MCF 10A (cell line): ENCODE measurements at places on chromosomes 7 and 10. TPM values are rescaled to one million over a fixed set of nuclear protein-coding genes. Genes with fewer than 3 reads are reported as not detected.

NODAL gene
- not detected in 2 replicates for total RNA-seq

IFIT1 gene
- total RNA-seq = 0.17 and 0.26 TPM in 2 replicates

- H3K4me1 ChIP-seq = peaks cover 6% of the 10 kb centered on the region
- no peak for DNase-seq
- H3K27ac ChIP-seq = peak overlapping the region; percentile 66
- peak overlapping the region; percentile 47 for H3K4me3 ChIP-seq
- H3K27me3 ChIP-seq = no peaks in the 10 kb centered on the region
These were observed 75.2 kb downstream of the CDC123 start for GRCh38 chr10:12271210-12271540.

DNA sequence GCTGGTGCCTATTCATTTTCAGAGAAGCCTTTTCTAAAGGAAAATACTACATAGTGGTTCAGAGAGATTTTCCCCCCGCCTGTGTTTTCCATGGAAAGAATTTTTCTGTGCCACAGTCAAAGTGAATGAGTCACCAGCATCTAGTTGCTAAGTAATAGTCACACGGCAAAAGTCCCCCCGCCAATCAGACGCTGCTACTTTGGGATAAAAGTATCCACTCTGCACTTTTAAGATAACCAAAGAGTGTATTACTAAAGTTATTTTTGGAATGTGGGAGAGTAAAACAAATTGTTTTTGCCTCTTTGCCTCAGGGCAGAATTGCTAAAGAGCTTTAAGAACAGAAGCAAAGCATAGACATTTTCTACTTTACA is 23.5 kb downstream of the ABLIM1 start:
- no peaks in the 10 kb centered on the region for H3K27me3 ChIP-seq
- peak overlapping the region; percentile 75 for H3K27ac ChIP-seq
- peak; percentile 81 for DNase-seq
- no peaks in the 10 kb centered on the region for H3K36me3 ChIP-seq
- peaks cover 70% of the 10 kb centered on the region for H3K4me1 ChIP-seq

DNA sequence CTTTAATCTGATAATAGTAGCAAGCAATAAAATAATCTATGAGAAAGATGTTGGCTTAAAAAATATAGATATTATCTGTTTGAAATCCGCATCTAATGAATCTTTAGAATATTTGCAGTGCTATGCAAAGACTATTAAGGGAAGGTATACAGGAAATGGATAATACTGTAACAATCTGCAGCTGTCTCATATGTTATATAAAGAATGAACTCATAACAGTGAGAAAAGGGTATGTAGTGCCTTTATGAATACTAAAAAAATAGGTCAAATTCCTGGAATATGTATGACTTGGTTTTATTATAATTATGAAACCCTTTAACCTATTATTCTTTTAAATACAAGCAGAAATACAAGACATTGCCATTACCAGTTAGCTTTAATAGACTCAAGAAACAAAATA is 105.1 kb upstream of the GPR22 start:
- H3K36me3 ChIP-seq = peaks cover 25% of the 10 kb centered on the region
- H3K4me3 ChIP-seq = no peak overlapping the region
- no peaks in the 10 kb centered on the region for H3K4me1 ChIP-seq
- no peak for DNase-seq

DNA sequence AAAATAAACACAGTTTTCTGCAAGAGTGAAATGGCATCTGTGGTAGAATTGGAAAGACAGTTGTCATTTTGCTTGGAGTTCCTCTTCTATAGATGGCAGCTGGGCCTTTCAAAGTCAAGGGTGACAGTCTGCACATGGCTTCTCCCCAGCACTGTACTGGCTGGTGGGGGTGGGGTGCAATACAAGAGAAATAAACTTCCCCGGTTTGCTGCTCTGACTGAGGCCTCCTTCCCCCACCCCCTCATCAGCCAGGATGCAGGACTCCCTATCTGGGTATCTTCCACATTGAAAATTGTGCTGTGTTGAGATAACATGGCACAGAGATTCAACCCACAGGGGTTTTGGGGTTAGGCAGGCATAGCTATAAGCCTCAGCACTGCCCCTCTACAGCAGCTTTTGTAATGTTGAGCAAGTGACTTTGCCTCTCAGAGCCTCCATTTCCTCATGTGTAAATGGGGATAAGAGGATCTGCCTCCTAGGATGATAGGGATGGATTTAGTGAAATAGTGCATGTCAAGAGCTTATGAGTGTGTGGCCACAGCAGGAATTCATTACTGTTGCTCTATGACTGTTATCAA is 85.8 kb upstream of the WDR11 start:
- peaks cover 13% of the 10 kb centered on the region for H3K27me3 ChIP-seq
- no peak overlapping the region for H3K4me3 ChIP-seq
- DNase-seq = no peak
- no peak overlapping the region for H3K27ac ChIP-seq

DNA sequence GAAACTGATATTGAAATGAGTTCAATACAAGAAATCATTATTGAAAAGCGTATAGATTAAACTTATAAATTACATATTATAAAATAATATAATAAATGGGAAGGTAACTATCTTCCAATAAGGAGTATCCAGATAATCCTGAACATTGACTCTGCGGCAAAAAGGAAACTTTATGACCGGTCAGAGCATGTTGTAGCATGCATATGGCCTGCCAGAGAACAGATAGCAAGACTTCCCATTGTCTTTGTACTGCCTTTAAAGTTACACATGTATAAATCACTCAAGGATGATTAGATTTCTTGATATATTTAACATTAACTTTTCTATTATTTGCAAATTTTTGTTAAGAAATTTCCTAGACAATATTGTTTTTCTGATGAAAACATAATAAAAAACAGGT is 56.2 kb upstream of the ETV1 start:
- H3K4me3 ChIP-seq = no peak overlapping the region
- no peaks in the 10 kb centered on the region for H3K36me3 ChIP-seq
- peak; percentile 7 for DNase-seq
- no peaks in the 10 kb centered on the region for H3K4me1 ChIP-seq
- H3K27ac ChIP-seq = no peak overlapping the region

- H3K27ac ChIP-seq = no peak overlapping the region
- peaks cover 14% of the 10 kb centered on the region for H3K4me1 ChIP-seq
- DNase-seq = peak; percentile 41
- peaks cover 83% of the 10 kb centered on the region for H3K27me3 ChIP-seq
- no peak overlapping the region for H3K4me3 ChIP-seq
These were observed 9.6 kb downstream of the IL2RA start for GRCh38 chr10:6052247-6053221.

DNA sequence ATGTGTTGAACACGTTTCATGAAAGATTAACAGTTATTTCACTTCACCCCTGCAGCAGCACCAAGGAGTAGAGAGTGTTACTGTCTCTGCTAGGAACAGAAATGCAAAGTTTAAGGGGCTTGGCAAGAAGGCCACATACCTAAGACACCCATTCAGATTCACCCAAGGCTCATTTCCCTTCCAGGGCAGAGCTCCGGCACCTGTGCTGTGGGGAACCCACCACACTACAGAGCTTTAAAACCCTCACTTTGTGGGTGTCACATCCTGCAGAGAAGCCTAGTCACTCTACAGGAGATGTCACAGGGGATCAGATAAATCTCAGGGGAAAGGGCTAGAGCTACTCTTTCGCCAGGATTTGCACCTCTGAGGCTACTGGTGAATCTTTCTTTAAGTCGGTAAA is 176.1 kb upstream of the KLF6 start:
- no peaks in the 10 kb centered on the region for H3K4me1 ChIP-seq
- H3K4me3 ChIP-seq = no peak overlapping the region
- H3K27me3 ChIP-seq = no peaks in the 10 kb centered on the region

GRCh38 chr7:118153551-118154177 is 30.3 kb upstream of the LSM8 start:
- H3K4me1 ChIP-seq = peaks cover 10% of the 10 kb centered on the region
- H3K4me3 ChIP-seq = no peak overlapping the region
- peaks cover 18% of the 10 kb centered on the region for H3K27me3 ChIP-seq
- DNase-seq = peak; percentile 59
